CD8-positive, alpha-beta memory T cell (primary cell): ENCODE measurements at places on chromosomes 7 and 10. TPM values are rescaled to one million over a fixed set of nuclear protein-coding genes. Genes with fewer than 3 reads are reported as not detected.

BAIAP2L1 gene
- total RNA-seq, result 1.3 TPM

CUZD1 gene
- total RNA-seq, result 1.8 TPM

DNA sequence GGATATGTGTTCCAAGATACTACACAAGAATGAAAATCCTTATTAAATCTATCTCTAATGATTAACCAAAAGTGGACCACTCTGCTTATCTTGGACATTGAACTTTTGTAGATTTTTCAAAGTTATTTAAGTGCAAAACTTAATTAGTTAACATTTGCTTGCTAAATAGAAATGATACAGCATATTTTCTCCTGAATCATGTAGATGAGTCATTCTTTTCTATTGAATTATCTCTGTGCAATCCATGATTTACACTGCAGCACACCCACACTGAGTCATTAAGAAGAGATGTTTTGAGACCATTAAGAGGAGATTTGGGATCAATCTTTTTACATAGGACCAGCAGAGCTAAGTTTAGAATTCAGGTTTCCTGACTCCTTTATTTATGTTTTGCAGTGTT lies 6.6 kb upstream of the ABCC2 start:
- no peak for DNase-seq

GRCh38 chr7:33842150-33842549 lies 63.2 kb upstream of the BMPER start:
- no peak for DNase-seq
